ENCODE measurements at places on chromosomes 5 and 9.

DNA sequence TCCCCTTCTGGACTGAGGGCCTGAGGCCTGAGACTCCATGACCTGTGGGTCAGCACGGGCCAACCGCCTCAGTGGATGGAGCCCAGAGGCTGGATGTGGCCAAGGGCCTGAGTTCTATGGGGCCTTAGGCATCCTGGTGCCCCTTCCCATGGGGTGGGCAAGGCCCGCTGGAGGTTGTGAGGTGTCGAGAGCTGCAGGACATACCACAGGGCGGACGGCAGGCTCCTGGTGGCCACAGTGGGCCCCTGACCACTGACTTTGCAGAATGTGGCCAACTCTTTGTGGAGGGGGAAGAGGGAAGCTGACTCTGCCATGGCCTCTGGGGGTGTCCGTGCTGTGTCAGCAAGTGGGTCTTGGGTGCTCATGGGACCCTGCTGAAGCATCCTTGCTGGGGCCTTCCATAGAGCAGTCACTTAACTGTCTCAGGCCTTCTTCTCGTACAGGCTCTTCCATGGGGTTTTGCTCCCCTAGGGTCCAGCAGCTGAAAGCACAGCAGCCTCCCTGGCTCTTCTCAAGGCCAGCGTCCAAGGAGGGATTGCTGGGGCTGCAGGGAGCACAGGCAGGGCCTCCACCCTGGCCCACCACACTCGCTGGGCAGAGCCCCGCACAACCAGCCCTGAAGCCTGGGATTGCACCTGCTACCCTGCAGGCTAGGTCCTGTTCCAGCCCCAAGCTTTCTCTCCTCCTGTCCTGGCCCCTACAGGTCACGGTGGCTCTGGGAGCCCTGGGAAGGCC lies 21.6 kb upstream of the SLC9A3 start:
- DNase-seq = no peak

DNA sequence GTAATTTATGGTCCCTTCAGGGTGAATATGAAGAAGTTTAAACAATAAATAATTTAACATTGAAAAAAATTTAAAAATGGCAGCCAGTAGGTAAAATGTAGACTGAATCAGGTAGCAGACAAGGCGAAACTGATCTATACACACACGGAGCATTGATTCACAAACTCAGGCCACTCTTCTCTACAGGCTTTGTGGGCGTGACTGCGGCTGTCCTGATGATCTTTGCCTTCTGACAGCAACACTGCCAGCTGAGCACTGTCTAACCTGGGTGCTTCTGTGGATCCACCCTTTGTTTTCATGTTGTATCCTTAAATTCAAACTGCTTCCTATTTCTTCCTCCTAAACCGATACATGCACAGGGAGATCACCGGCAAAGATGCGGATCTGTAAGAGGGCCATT lies 315.4 kb upstream of the ADCY2 start:
- no peak for DNase-seq

GRCh38 chr5:53831496-53831895 lies 271.1 kb downstream of the NDUFS4 start:
- no peak for DNase-seq

- DNase-seq = no peak
Observed at GRCh38 chr5:146633323-146633764, 117.4 kb upstream of the GPR151 start.

DNA sequence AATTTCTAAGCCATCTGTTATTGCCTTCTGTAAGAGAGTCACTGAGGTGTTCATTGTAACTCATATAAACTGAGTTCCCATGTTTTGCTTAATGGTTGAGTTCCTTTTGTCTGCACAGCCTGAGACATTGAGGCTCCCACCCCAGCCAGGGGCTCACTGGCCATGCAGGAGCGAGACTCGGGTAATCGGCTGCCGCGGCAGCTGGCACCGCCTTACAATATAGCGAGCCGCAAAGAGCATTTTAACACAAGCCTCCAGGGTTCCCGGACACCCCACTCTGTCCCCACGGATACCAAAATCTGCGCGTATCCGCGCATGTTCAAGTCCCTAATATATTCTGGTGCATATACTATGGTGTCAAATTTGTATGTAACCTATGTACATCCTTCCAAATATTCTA lies 24.4 kb upstream of the GLDC start:
- DNase-seq = no peak

DNA sequence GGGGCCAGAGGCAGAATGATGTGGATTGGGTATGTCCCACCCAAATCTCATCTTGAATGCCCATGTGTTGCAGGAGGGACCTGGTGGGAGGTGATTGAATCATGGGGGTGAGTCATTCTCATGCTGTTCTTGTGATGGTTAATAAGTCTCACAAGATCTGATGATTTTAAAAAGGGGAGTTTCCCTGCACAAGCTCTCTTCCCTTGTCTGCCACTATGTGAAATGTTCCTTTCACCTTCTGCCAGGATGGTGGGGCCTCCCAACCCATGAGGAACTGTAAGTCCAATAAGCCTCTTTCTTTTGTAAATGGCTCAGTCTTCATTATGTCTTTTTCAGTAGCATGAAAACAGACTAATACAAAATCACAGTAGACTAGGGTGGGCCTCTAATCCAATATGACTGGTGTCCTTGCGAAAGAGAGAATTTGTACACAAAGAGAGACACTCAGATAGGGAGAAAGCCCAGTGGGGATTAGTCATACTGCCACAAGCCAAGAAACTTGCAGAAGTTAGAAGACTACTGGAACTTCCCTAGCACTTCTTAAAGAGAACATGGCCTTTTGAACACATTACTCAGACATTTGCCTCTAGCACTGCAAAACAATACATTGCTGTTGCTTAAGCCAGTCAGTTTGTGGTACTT lies 68.4 kb downstream of the ANXA1 start:
- DNase-seq = no peak

- no peak for DNase-seq
Observed at GRCh38 chr5:139861021-139861888, 65.6 kb downstream of the PSD2 start.

DNA sequence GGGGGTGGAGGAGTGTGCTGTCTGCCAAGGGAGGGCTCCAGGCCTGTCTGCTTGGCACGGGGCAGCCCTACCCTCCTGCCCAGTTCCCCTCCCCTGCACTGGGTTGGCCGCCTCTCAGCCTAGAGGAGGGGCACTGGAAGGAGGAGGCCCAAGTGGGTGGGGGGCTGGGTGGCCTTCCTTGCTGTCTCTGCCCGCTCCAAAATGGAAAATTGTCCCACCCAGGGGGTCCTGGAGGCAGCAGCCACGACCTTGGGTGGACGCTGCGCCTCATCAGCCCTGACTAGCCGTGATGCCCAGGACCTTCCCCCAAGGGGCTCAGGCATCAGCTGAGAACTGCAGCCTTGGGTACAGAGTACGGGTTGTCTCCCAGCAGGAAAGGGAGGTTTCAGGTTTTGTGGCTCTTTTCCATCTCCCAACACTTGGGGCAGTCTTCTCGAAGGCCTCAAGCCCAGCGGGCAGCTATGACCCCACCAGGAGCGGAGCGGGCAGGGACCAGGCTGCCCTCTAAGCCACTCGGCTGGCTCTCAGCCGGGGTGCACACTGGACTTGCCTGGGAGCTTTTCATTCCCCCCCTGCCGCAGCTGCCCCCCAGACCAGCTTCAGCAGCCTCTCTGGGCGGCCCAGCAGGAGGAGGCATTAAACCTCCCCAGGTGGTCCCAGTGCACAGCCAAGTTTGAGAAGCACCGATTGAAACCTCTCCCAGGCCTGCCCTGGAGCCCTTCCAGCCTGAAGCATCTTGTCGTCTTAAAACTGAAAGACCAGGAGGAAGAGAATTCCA lies 20.6 kb downstream of the NTNG2 start:
- DNase-seq = no peak

DNA sequence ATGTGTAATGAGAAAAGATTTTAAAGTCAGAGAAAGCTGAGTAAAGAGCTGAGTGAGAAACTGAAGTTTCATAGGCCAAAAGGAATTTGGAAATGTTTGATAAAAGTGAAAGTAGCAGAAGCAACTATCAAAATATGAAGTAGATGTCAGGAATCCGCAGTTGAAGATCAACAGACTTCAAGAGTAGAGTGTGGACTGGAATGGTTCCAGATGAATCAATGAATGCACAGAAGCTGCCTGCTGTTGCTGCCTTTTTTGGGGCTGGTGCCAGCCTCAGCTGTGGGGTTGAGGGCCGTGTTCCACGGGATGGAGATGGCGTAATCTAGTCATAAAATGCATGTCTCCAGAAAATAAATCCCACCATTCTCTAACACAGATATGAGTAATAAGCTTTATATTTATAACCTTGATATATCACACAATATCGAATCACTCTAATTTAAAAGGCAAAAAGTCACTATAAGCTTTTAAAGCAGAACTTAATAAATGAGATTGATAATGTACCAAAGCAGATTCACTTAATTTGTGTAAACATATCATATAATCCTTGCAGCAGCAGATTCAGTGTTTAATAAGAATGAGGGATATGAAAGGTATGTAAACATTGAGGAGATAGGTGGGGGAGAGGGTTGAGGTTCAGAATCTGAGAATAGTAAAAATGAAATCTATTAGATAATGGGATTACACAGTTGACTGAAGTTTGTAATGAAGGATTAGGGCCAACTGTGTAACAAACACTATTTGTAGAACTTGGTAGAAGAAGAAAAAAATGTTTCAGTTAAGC lies 652.3 kb upstream of the FTMT start:
- DNase-seq = no peak

DNA sequence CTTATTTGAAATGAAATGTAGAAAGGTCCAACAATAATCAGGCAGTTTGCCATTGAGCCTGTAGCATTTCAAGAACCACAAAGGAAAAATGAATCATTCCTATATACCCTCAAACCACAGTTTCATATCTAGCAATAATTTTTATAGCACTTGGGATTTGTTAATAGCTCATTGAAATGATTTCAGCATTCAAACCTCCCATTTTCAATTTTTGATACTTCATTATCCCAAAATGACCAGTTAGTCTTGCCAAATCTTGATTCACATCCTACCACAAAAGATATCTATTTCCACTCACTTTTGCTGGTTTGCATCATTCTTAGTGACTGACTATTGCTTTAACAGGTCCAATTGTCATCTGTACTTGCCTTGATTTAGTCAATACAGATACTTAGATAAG lies 790.1 kb downstream of the TLE1 start:
- no peak for DNase-seq

GRCh38 chr9:91361291-91362050 lies at the start of gene AUH:
Gene AUH (minus strand): TSS chr9:91361918. CDS start chr9:91361889, 29 bp downstream.
- DNase-seq = peak; percentile 92

GRCh38 chr9:93203026-93203717 lies 19.2 kb downstream of the WNK2 start:
- DNase-seq = no peak

- DNase-seq = peak; percentile 2
Observed at GRCh38 chr5:16178745-16179372, 732 bp downstream of the MARCHF11 start.

GRCh38 chr9:107260437-107261081 lies 22.5 kb upstream of the RAD23B start:
- DNase-seq = peak; percentile 83

- DNase-seq = no peak
Observed at GRCh38 chr9:100580257-100580656, 2.4 kb downstream of the CAVIN4 start.

- DNase-seq = peak; percentile 13
Observed at GRCh38 chr9:10366171-10366779, 246.5 kb downstream of the PTPRD start.

DNA sequence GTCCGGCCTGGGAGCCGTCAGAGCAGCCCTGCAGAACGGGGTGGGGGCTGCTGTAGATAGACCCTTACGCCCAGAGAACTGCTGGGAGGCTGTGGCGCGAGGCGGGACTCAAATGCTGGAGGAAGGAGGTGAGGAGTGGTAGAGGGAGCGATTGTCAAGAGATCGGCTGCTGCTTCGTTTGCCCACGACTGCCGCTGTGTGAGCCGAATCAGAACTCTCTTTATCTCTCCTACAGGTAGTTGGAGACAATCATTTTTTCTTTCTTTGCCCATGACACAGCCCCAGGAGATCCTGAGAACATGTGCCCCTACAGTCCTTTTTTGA lies 456 bp downstream of the ZNF79 start:
- DNase-seq = no peak

DNA sequence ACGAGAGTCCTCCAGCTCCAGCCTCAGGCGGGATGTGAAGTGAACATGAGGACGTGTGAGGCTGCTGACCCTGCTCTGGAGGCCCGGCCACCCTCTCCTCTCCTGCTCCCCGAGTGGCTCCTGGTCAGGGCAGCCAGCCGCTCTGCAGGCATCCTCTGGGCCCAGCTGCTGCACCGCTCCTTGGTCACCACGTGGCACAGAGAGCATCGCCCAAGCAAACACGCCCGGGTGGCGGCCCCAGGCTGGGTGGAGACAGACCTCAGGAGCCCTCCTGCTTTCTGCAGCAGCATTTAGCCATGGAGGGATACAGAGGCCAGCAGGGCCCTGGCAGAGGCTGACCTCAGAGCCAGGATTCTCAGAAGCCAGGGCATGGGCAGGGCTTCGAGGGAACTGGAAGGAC lies 69.7 kb upstream of the SARDH start:
- DNase-seq = no peak

- DNase-seq = no peak
Observed at GRCh38 chr5:109329333-109330237, 80.2 kb downstream of the PJA2 start.

DNA sequence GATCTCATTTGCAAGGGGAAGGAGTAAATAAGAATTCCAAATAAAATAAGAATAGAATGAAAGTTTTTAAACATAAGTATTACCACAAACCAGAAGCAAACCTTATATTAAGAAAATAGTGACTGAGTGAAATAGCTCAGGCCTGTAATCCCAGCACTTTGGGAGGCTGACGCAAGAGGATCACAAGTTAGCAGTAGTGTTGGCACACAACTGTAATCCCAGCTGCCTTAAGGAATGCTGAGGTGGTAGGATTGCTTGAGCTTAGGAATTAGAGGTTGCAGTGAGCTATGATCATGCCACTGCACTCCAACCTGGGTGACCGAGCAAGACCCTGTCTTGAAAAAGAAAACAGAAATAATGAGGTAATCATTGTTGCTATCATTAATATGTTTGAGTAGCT lies 47.0 kb downstream of the APC start:
- no peak for DNase-seq

DNA sequence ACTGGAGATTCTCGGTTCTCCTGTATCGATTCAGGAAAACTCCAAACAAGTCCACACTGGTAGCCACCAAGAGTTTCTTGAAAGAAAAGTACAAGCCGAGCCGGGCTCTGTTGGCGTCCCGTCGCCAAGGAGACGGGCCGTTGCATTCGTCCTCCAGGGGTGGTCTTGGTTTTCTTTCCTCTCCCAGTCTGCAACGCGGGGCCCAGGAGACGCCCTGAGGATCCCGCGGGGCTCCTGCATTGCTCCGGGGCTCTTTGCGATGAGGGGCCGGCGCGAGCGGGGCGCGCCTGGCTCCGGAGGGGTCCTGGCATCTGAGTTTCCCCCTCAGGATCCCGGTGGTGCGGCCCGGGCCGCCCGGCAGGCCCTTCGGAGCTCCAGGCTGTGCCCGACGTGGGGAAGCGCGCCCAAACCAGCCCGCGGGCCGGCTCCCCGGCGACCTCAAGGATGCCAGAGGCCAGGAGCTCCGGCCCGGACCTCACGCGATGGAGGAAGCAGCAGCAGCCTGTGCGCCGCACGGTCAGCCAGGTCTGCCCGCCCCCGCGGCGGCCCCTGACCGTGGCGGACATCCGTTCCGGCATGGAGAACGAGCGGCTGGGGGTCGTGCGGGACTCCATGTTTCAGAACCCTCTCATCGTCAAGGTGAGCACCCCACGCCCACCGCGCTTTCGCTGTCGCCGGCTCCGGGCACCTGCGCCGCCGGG lies at the start of gene CFAP77:
Gene CFAP77, plus strand, starts transcription at position 384 of the 701 bp plus-strand sequence. Its CDS starts 61 bp downstream, at position 445.
- peak; percentile 83 for DNase-seq

GRCh38 chr9:70197216-70198044 lies 61.3 kb upstream of the SMC5 start:
- no peak for DNase-seq
